Stimulated activated CD8-positive, alpha-beta memory T cell treated with anti-CD3 and anti-CD28 coated beads, Interleukin-7, amount 100 ng/mL, for 24 hours (primary cell): ENCODE measurements at places on chromosomes 12 and 14.

DNA sequence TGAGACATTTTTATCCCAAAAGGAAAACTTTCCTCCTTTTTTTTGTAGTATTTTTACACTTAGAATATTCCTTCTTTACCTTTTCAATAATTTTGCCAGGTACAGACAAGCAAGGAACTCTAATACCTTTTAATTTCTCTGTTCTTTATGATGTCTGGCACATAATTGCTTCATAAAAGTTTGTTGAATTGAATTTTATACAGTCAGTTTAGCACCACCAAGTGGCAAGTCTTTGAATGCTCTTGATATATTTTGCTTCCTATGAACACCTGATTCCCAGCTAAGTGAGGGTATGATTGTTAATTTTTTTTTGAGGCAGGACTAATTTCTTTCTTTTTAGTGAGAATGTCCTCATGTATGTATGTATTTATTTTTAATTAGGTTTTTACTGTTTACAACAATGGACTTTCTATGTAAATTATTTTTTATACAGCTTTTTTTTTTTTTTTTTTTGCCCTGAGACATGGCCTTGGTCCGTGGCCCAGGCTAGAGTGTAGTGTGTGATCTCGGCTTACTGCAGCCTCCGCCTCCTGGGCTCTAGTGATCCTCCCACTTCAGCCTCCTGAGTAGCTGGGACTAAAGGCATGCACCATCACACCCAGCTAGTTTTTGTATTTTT is 6.9 kb downstream of the TBC1D15 start:
- DNase-seq = no peak

DNA sequence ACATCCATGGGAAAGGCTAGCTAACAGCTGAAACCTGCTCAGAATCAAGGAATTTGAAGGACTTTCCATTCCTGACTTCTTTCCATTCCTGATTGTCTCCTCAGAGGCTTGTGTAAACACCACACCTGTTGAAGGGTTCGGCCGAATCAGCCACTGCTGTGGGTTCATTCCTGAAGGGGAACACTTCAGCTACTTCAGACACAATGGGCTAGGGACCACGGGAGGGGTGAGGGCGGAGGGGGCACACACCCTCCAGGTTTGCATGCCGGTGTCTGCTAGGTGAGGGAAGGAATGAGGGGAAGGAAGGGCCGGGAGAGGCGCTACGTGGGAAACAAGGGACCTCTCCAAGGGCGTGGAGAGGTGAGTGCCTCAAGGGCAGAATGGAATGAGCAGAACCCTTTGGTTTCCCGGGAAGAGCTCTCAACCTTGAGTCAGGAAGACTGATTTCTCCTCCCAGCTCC is 1.3 kb downstream of the GPRC5A start:
- no peak for DNase-seq

GRCh38 chr12:20097626-20098025 is 270.7 kb upstream of the PDE3A start:
- DNase-seq = no peak

- no peak for DNase-seq
Observed at GRCh38 chr12:3049611-3050249, 27.4 kb upstream of the TSPAN9 start.

- no peak for DNase-seq
Observed at GRCh38 chr14:29846339-29847055, 81.2 kb downstream of the PRKD1 start.

GRCh38 chr12:92828565-92828964 is 100.5 kb downstream of the EEA1 start:
- no peak for DNase-seq

DNA sequence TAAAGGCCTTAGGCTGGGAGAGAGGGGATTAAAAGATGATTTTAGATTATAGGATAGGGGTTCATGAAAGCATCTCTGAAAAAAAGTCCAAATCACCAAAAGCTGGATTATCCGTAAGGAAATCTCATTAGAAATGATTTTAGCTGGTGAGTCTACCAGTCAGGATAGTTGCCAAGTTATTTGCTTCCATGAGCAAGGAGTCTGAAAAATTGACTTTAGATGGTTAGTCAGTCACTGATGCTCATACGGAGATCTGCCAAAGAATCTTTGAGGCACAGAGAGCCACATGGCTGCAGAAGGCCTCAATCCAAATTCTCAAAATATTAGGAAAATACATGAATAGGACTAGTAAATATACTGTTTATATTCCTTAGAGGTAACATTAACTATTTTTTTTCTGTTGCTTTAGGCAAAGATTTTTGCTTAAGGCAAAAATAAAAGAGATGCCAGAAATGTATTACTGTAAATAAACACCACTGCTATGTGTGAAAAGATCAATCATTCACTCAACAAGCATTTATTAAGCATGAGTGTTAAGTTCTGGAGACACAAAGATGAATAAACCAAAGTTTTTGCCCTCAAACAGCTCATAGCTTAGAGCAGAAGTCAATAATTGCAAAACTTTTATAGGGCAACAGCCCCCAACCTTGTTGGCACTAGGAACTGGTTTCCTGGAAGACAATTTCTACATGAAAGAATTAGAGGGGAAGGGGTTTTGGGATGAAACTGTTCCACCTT is 105.2 kb downstream of the BBS10 start:
- DNase-seq = no peak

- DNase-seq = no peak
Observed at GRCh38 chr12:51428256-51428655, 3.6 kb downstream of the SLC4A8 start.

GRCh38 chr12:103665971-103666370 is 78.9 kb downstream of the STAB2 start:
- DNase-seq = no peak

DNA sequence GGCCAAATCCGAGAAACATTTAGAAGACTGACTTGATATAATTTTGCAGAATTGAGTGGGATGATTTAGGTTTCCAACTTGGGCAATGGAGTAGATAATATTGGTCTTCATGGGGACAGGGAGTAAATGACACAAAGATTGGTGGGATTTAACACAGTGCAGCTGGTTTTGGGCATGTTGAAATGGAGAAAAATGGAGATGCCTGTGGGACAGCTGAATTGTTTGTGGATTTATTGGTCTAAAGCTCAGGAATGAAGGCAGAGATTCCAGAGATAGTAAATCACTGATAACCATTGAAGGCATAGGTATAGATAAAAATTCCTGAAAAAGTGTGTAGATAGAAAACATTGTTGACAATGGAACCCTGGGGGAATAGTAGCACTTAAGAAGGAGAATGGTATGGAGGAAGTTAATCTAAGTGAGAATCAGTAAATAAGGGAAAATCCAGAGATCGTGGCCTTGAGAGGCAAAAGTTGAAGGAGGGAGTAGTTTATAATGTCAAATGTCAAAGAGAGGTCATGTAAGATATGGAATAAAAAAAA is 120.9 kb upstream of the ATP2B1 start:
- no peak for DNase-seq

DNA sequence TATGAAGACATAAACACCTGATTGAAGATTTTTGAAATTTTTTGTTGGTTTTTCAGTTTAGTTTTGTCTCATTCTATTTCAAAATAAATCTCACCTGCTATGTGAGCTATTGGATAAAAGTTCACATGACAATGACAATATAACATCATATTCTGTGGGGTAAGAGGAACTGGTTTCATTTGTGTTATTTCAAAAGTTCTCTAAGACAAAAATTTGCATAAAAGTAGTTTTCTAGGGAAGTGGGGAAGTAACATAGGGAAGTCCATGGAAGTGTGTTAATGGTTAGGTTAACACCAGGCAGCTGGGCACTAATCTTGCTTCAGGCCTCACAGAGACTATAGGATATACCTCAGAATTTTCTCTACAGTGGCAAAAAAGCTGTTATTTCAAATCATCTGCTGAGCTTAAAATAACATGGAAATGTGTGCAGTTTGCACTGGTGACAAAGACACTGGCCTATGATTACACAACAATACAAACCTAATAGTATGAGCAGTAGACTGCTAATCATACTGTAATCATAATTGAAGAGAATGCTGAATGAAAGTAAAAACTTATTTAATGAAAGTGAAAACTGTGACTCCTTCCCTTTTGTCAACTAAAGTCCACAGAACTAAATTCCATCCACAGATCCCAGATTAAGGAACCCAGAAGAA is 710.6 kb upstream of the TMEM132C start:
- no peak for DNase-seq

DNA sequence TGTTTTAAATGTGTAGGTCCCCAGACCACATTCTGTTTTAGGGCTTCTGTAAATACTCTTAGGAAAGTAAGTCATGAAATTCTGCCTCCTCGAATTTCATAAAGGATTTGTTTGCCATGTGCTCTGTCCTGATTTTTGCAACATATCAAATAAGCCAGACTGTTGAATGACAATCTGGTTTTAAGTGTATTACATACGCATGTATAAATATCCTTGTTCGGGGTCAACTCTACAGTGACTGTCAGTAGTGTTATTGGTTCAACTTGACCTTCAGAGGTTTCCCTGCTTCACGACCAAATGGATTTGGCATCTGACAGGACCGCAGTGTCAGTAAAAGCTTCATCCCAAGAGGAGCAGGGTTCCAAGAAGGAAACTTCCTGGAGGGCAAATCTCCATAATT is 52.7 kb downstream of the PPM1A start:
- DNase-seq = no peak

- DNase-seq = no peak
Observed at GRCh38 chr12:94678849-94679248, 28.5 kb upstream of the TMCC3 start.
